ENCODE measurements at places on chromosomes 4 and X. TPM values are rescaled to one million over a fixed set of nuclear protein-coding genes. Genes with fewer than 3 reads are reported as not detected.
A peak's percentile ranks its signal among the peaks of the same experiment; 100 is the strongest.

The RAB9B gene
- total RNA-seq: 1.5 TPM

The RBMXL3 gene
- not detected for total RNA-seq

The ZCCHC12 gene
- not detected for total RNA-seq

The PAK3 gene
- 0.50 TPM for total RNA-seq

The MCF2 gene
- total RNA-seq: not detected

The TSPAN6 gene
- 70.6 TPM for total RNA-seq

The CLCN5 gene
- total RNA-seq: 13.6 TPM

The TEX13C gene
- total RNA-seq: not detected

The CYTL1 gene
- not detected for total RNA-seq

DNA sequence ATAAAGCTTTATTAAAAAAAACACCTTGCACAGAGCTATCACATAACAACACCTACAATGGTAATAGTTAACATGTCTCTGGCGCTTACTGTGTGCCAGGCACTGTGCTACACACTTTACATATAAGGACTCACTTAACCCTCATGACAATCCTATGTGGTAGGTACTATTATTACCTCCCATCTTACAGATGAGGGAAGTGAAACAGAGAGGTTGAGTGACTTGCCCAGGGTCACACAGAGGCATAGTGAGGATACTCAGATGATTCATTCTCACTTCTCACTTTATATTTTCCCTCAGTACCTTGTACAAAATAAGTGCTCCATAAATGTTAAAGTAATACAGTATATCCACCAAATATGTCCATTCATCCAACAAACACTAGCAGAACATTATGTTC, 43.4 kb upstream of the IQSEC2 start:
- no peak overlapping the region for H3K4me3 ChIP-seq
- H3K36me3 ChIP-seq: peaks cover 12% of the 10 kb centered on the region
- H3K27me3 ChIP-seq: peaks cover 97% of the 10 kb centered on the region

DNA sequence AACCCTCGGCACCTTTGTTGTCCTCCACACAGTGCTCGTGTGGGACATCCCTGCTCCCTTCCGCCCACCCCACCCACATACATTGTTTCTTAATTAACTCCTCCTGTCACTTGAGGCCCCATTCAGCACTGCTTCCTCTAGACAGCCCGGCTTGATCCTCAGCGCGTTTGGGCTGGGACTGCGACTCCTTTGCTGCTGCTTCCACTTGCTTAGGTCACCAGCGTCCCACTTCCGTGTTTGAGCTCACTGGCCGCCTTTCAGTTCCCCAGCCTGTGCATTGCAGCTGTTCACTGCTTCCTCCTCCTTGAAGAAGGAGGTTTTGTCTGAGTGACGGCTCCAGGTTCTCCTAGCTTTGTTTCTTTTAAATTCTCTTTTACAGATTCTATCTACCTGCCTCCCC, 16.1 kb downstream of the RNF4 start:
- peaks cover 21% of the 10 kb centered on the region for H3K4me1 ChIP-seq
- H3K4me3 ChIP-seq: no peak overlapping the region
- no peaks in the 10 kb centered on the region for H3K27me3 ChIP-seq
- no peak overlapping the region for H3K27ac ChIP-seq

- H3K36me3 ChIP-seq: no peaks in the 10 kb centered on the region
- no peak for DNase-seq
- H3K27ac ChIP-seq: no peak overlapping the region
These were observed 38.6 kb upstream of the MSMO1 start for GRCh38 chr4:165288639-165289422.

DNA sequence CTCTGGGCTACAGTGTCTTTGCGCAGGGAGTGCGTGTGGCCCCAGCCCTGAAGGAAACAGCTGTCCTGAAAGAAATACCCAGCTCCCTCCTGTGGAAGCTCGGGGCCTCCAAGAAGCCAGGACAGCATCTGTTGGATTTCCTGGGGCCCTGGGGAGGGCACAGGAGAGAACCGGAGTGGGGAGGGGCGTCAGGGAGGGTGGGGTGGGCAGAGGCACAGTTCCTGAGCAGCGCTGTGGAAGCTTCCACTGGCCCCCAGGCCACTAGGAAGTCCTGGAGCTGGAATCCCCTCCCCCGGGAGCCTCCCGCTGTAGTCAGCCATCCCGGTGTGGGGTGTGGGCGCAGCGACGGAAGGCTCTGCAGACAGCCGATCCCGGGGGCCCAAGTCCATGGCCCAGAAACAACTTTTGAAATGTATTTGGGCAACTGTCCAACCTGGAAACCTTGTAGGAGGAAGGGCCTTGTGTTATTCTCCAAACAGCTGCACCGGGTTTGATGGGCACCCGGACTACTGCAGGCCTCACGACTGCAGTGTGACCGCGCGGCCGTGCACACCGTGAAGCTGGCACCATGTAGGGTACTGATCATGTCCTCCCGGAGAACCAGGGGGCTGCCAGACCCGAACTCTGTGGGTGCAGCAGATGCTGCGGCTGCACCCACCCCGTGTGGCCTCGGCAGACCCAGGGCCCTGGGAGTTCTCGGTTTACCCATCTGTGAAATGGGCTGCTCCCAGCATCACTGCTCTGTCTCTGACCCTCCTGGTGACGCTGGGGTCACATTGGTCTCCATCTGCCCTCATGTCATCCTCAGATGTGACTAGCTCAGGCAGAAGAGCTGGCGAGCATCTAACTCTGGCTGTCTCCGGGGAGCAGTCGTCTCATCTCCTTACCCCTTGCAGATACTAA, 68.5 kb upstream of the HMX1 start:
- H3K4me3 ChIP-seq: no peak overlapping the region
- H3K36me3 ChIP-seq: no peaks in the 10 kb centered on the region
- no peaks in the 10 kb centered on the region for H3K4me1 ChIP-seq
- DNase-seq: no peak

- no peaks in the 10 kb centered on the region for H3K27me3 ChIP-seq
- no peak overlapping the region for H3K4me3 ChIP-seq
- H3K4me1 ChIP-seq: no peaks in the 10 kb centered on the region
- H3K36me3 ChIP-seq: no peaks in the 10 kb centered on the region
- H3K27ac ChIP-seq: no peak overlapping the region
- no peak for DNase-seq
These were observed 239.6 kb upstream of the FSTL5 start for GRCh38 chr4:162403419-162403818.

DNA sequence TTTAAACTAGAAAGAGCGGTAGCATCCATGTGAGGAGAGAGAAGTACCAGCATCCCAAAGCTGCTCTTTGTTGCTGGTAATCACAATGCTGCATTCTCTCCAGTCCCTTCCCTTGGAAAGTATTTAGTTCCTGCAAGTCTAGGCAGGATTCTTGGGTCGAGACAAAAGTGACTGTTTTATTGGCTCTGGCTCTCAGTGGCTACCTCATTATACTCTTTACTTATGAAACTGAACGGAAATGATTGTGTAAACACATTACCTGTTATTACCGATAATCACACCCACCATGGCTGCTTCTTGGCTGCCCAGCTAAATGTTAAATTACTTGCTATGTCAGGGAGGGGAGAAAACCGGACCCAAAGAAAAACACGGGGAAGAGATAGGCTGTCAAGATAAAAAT, 26.2 kb downstream of the ATXN3L start:
- DNase-seq: no peak
- H3K36me3 ChIP-seq: no peaks in the 10 kb centered on the region
- peaks cover 23% of the 10 kb centered on the region for H3K4me1 ChIP-seq
- H3K27me3 ChIP-seq: no peaks in the 10 kb centered on the region

GRCh38 chrX:17706676-17707075, 30.6 kb upstream of the SCML1 start:
- no peak overlapping the region for H3K27ac ChIP-seq
- H3K27me3 ChIP-seq: no peaks in the 10 kb centered on the region
- peaks cover 4% of the 10 kb centered on the region for H3K36me3 ChIP-seq
- peaks cover 29% of the 10 kb centered on the region for H3K4me1 ChIP-seq

DNA sequence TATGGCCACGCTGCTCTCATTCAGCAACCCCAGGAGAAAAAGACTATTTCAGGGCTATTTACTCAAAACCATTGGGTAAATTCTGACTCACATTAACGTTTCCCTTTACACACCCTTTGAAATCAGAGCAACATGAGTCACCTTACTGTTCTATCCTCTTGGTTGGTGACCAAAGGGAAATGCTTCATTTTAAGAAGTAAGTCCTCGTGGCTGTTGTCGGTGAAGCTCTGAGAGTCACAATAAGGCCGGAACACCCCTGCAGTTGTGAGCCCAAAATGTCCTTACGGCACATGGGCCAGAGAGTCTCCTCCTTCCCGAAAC, 56.3 kb upstream of the SPRY1 start:
- no peaks in the 10 kb centered on the region for H3K27me3 ChIP-seq
- peaks cover 11% of the 10 kb centered on the region for H3K4me1 ChIP-seq
- no peak overlapping the region for H3K4me3 ChIP-seq
- peaks cover 6% of the 10 kb centered on the region for H3K36me3 ChIP-seq
- peak overlapping the region; percentile 93 for H3K27ac ChIP-seq

GRCh38 chrX:51496501-51497291, at the start of gene NUDT11:
TSS of gene NUDT11 (minus strand) at chrX:51496592. CDS start at chrX:51496444, 148 bp downstream.
- peak; percentile 63 for DNase-seq
- peak within 1 kb of the TSS; percentile 71 for H3K4me3 ChIP-seq
- peaks cover 14% of the 10 kb centered on the region for H3K36me3 ChIP-seq
- no peaks in the 10 kb centered on the region for H3K4me1 ChIP-seq
- no peak within 1 kb of the TSS for H3K27ac ChIP-seq

DNA sequence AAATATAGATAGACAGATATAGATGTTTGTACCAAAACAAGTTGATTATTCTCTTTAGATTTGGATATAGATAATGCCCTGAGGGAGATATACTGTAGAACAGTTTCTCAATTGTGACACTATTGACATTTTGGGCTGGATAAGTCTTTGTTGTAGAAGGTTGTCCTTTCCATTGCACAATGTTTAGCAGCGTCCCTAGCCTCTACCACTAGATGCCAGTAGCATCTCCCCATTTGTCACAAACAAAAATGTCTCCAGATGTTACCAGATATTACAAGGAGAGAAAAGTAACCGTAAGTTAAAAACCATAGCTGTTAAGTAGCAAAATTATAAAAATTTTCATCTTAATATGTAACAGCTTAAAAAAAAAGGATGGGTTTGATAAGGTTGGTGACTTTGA, 2595.3 kb downstream of the ARAP2 start:
- no peaks in the 10 kb centered on the region for H3K36me3 ChIP-seq
- H3K4me1 ChIP-seq: no peaks in the 10 kb centered on the region
- H3K27me3 ChIP-seq: no peaks in the 10 kb centered on the region
- DNase-seq: no peak
- H3K27ac ChIP-seq: no peak overlapping the region

DNA sequence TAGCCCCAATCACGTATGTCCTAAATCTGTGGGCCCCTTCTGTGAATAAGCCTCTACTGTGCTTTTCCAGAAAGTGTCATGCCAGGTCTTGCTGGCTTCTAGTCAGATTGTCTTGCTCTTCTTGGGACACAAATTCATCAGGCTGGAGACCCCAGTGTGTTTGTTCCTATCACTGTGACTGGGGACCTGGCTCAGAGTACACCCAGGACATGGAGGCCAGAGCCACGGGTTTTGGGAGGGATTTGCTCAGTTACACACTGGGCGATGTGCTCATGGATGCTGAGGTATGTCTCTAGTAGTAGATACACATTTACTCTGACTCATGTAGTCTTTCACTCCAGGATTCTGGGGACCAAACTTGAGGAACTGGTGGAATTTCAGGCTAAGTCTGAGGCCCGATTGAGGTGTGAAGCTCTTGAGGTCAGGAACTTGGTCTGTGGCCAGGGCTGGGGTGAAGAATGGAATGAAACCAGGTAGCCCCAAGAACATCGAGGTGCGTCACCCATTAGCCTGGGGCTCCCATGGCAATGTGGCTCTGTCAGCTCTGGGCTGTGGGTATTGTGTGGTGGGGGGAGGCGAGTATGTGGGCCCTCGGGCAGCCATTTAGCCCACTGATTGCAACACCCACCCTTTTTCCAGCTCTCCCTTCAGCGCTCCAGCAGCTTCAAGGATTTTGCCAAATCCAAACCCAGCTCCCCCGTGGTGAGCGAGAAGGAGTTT, 7.7 kb downstream of the SASH3 start:
- no peaks in the 10 kb centered on the region for H3K36me3 ChIP-seq
- H3K27me3 ChIP-seq: peaks cover 14% of the 10 kb centered on the region
- no peaks in the 10 kb centered on the region for H3K4me1 ChIP-seq
- H3K27ac ChIP-seq: no peak overlapping the region
- DNase-seq: no peak

- H3K27me3 ChIP-seq: no peaks in the 10 kb centered on the region
- no peak overlapping the region for H3K4me3 ChIP-seq
- DNase-seq: no peak
- H3K36me3 ChIP-seq: no peaks in the 10 kb centered on the region
These were observed 17.8 kb downstream of the EGF start for GRCh38 chr4:109930464-109930863.

- peak; percentile 50 for DNase-seq
- H3K36me3 ChIP-seq: no peaks in the 10 kb centered on the region
- peaks cover 29% of the 10 kb centered on the region for H3K4me1 ChIP-seq
- H3K4me3 ChIP-seq: no peak overlapping the region
- no peak overlapping the region for H3K27ac ChIP-seq
These were observed 350.9 kb downstream of the MID1IP1 start for GRCh38 chrX:39152106-39152649.

GRCh38 chrX:1455948-1456280, 3.2 kb upstream of the ASMTL start:
- no peak overlapping the region for H3K4me3 ChIP-seq
- H3K4me1 ChIP-seq: no peaks in the 10 kb centered on the region
- no peak overlapping the region for H3K27ac ChIP-seq
- no peak for DNase-seq
- H3K27me3 ChIP-seq: peaks cover 12% of the 10 kb centered on the region

- H3K4me1 ChIP-seq: peaks cover 31% of the 10 kb centered on the region
- peak overlapping the region; percentile 75 for H3K4me3 ChIP-seq
- H3K27ac ChIP-seq: peak overlapping the region; percentile 73
- DNase-seq: peak; percentile 12
- no peaks in the 10 kb centered on the region for H3K27me3 ChIP-seq
These were observed 578 bp downstream of the CHIC2 start for GRCh38 chr4:54063737-54064316.

GRCh38 chr4:183312841-183313240, 7.2 kb downstream of the CLDN22 start:
- no peaks in the 10 kb centered on the region for H3K36me3 ChIP-seq
- no peak overlapping the region for H3K4me3 ChIP-seq
- no peak overlapping the region for H3K27ac ChIP-seq
- no peak for DNase-seq
- no peaks in the 10 kb centered on the region for H3K4me1 ChIP-seq

DNA sequence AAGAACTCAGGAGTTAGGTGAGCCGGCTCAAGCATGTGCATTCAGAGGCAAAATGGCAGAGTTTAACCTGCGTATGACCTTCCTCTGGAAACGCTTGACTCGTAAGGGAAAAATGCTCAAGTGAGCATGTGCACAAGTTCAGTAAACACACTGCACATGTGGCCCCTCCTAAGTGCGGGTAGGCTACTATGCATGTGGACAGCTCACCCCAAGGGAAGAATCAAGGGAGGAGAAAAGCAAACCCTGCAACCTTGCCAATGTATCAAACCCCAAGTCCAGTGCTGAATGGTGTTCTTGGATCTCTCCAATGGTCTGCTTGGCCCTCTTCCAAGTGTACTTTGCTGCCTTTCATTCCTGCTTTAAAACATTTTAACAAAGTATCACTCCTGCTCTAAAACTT, 407.1 kb downstream of the ADAM29 start:
- no peak overlapping the region for H3K27ac ChIP-seq
- no peak overlapping the region for H3K4me3 ChIP-seq
- no peaks in the 10 kb centered on the region for H3K36me3 ChIP-seq
- no peaks in the 10 kb centered on the region for H3K27me3 ChIP-seq
